IPS DF 6.9 (cell line): ENCODE measurements at places on chromosomes 2 and 18.

DNA sequence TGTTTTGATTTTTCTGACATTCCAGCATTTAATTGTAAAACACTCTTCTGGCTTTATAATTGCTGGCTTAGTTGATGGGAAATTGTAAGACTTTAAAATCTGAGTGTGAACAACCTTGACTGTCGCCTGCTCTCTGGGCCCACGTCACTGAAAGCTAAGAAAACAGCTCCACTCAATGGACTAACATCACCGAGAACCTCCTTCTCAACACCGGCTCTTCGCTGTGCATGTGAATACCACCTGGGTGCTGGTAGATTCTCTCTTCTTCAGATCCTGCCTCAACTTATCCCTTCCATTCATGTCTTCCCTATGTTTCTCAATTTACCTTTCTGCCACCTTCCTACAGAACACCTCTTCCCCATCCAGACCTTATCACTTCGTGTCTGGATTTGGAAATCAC is 523.1 kb upstream of the ID2 start:
- no peak for DNase-seq

DNA sequence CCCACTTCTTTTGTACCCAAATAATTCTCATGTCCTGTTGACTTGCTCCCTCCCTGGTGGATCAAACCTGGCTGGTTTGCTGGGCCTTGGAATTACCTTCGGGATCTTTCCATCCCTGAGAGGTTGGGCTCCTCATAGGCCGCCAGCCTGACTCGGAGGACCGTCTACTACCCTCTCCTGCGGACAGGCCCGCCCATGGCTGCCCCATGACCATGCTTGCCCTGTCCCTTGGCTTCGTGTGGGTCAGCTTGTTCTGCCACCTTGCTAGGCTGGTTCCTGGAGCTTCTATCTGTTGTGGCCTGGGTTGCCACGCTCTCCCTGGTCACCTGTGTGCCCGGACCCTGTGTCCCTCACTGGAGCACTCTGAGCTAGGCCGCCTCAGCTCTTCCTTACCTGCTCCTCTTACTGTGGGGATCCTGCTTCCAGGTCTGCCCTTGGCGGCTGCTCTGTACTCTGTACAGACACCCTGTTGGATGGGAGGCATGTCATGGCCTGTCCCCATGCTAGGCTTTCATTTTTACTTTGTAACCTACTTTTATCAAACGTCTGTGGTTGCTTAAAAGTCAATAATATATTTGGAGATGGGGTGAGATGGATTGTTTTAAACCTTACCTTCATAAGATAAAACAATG is 29.7 kb upstream of the FHL2 start:
- DNase-seq = no peak

DNA sequence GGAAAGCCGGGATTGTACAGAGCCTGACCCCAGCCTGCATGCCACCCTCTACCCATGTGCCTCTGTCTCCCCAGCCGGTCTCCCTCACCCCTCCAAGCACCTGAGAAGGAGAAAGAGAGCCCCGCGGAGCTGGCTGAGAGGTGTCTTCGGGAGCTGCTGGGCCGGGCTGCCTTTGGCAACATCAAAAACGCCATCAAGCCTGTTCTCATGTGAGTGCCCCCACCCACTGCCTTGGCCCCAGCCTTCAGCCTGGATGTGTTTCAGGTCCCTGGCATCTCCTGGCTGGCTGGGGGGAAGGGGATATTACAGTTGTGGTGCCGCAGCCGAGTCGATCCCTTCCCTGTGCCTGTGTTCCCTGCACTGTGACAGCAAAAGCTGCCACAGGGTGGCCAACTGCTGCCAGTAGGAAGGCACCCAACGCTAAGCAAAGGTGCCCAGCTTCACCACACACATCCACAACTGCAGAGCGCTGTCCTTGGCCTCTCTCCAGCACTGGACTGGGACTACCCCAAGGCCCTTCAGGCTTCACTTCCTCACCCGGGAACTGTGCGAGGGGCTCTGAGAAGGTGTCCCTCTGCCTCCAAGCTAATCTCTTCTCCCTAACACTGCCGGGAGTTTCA is 38.4 kb downstream of the POMC start:
- DNase-seq = no peak

- no peak for DNase-seq
Observed at GRCh38 chr2:8004250-8004681, 677.6 kb upstream of the ID2 start.

DNA sequence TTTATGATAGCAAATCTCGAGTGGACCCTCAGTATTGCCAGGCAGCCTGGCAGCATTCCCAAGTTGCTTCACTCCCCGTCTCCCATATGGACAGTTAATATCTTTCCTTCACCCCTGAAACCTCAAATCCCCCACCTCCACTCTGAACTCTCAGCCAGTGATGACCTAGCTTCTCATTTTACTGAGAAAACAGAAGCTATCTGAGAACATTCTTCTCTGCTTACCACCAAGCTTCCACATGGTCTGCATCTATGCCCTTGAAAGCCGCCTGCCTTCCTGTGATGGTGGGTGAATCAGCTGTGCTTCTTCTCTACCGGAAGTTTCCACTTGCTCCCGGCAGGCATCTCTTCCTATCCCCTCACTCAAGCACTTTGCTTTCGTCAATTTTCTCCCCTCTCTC is 529.2 kb downstream of the EPHA4 start:
- no peak for DNase-seq

- DNase-seq = no peak
Observed at GRCh38 chr18:70036771-70037347, 89.2 kb upstream of the CD226 start.

DNA sequence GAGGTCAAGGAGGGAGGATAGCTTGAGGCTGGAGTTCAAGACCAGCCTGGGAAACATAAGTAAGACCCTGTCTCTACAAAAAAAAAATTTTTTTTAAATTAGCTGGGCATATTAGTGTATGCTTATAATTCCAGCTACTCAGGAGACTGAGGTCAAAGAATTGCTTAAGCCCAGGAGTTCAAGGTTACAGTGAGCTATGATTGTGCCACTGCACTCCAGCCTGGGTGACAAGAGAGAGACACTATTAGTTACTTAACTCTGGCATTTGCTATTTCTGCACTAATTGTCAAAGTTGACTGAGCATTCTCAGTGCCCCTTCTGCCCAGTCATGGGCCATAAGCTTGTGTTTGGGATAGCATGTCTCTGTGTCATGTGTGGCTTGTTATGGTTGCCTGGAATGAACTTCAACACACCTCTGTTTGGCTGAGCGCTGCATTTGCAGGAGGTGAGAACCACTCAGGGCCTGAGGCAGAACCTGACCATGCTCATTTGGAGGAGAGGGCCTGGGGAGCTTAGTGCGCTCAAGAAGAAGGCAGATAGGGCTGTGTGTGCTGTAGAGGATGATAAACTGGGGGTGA is 77.7 kb downstream of the SH3RF3 start:
- DNase-seq = no peak
